ENCODE measurements at places on chromosomes 6 and 20.
A peak's percentile ranks its signal among the peaks of the same experiment; 100 is the strongest.

GRCh38 chr6:170278743-170279094 is 12.2 kb downstream of the DLL1 start:
- peaks cover 1% of the 10 kb centered on the region for H3K4me1 ChIP-seq
- H3K27ac ChIP-seq = no peak overlapping the region
- no peaks in the 10 kb centered on the region for H3K36me3 ChIP-seq
- no peak for DNase-seq
- no peak overlapping the region for H3K4me3 ChIP-seq
- H3K27me3 ChIP-seq = no peaks in the 10 kb centered on the region

DNA sequence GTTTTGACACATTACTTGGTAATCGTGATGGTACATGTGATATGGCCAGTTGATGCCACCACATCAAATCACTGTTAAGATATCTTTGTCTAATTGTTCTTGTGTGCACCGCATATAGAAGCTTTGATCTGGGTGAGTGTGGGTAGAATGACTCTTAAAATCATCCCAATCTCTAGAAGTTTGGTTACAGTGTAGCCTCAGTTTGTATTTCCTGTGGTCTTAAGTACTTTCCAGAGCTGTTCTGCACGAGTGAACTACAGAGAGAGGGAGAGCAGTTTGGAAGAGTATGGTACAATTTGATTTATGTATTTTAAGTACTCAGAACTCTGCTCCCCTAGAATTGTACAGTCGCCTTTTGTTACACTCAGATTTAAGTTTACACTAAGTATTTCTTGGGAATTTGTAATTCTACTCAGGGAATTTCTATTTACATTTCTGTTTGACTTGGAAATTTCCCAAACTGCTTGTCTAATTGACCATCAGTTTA is 37.5 kb downstream of the SNX9 start:
- no peaks in the 10 kb centered on the region for H3K36me3 ChIP-seq
- DNase-seq = no peak
- H3K4me3 ChIP-seq = no peak overlapping the region
- no peaks in the 10 kb centered on the region for H3K27me3 ChIP-seq
- no peak overlapping the region for H3K27ac ChIP-seq

DNA sequence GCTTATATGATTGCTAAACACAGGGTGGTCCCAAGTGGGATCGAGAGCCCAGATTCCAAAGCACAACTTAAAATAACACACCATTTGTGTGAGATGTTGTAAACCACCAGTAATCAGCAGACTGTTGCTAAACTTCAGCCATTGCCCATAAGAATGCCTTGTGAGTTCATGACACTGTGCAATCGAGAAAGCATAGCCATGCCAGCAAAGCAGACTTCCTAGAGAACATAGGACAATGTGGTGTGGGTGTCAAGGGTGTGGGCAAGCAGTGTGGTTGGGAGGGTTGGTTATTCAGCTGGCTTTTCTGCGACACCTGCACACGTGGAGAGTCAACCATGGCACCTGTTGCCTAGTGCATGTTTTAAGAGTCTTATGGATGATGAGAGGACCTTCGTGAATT is 16.1 kb upstream of the CALHM6 start:
- no peaks in the 10 kb centered on the region for H3K27me3 ChIP-seq
- no peak overlapping the region for H3K27ac ChIP-seq
- no peak for DNase-seq
- H3K4me1 ChIP-seq = peaks cover 4% of the 10 kb centered on the region
- H3K36me3 ChIP-seq = no peaks in the 10 kb centered on the region

GRCh38 chr20:40880063-40880728 is 148.4 kb upstream of the TOP1 start:
- H3K36me3 ChIP-seq = no peaks in the 10 kb centered on the region
- H3K27me3 ChIP-seq = no peaks in the 10 kb centered on the region
- no peak overlapping the region for H3K27ac ChIP-seq
- DNase-seq = no peak
- H3K4me3 ChIP-seq = no peak overlapping the region
- no peaks in the 10 kb centered on the region for H3K4me1 ChIP-seq

DNA sequence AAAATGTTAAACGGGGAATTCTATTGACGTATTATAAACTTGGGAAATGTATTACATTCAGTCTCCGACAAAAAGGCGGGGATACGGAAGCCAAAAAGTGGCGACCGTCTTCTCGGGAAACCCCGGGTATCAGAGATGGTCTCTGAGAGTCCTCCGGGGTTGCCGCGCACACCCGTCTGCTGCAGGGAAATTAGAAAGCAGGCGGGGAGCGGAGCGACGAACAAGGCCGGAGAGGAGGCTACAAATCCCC is 1.5 kb downstream of the SALL4 start:
- DNase-seq = no peak
- peak overlapping the region; percentile 87 for H3K4me3 ChIP-seq
- H3K27me3 ChIP-seq = no peaks in the 10 kb centered on the region
- H3K36me3 ChIP-seq = no peaks in the 10 kb centered on the region

DNA sequence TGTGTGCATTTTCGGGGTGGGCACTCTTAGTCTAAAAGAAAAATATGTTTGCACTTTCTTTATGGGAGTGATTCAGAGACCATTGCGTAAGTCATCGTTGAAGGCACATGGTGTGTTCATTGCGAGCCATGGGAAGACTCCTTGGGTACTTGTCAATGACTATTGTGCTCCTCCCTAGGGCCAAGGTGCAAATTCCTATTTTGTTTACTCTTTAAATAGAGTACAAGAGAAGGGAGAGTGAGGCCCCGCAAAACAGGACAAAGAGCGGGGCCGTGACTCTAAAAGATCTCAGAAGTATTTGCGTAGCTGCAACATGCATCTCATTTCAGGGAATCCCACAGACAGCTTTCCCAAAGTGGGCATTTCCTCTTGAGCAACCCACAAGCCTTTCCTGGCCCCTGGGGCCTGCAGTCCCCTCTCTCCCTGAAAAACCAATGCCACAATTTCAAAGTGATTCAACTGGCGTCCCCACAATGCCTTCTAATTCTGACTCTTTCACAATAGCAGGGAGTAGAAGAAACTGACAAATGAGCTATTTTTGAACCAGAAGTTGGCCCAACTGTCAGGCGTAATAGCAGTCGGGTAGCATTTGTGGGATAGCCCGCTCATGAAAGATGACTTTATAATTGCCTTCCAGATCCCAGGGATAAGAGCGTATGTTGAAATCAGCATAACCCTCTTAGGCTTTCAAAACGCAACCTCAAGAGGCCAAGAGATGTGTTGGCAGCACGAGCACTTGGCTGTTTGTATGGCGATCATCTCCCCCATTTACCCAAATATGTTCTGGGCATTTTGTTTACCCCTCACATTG is 277.9 kb upstream of the BMP2 start:
- no peak overlapping the region for H3K27ac ChIP-seq
- H3K4me3 ChIP-seq = no peak overlapping the region
- no peak for DNase-seq
- no peaks in the 10 kb centered on the region for H3K4me1 ChIP-seq
- no peaks in the 10 kb centered on the region for H3K27me3 ChIP-seq

DNA sequence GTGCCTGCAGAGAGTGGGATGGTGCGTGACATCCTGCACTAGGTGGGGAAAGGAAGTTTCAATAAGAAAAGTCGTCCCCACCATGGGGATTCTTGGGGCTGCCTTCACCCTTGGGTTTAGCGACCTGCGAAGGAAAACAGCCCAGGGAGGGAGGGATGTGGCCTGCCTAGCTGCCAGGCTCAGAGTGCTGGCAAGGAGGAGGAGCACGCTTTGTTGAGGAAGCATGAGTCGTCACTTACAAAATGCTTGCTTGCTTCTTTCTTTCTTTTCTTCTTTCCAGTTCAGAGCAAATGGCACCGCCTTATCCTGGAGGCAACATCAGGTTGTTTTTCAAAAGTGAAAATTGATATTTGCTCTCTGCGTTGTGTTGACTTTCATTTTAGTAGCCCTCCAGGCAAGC is 123.2 kb downstream of the TFAP2C start:
- no peaks in the 10 kb centered on the region for H3K36me3 ChIP-seq
- H3K27me3 ChIP-seq = peaks cover 2% of the 10 kb centered on the region
- H3K4me1 ChIP-seq = peaks cover 7% of the 10 kb centered on the region
- no peak for DNase-seq
- no peak overlapping the region for H3K4me3 ChIP-seq
- H3K27ac ChIP-seq = no peak overlapping the region

DNA sequence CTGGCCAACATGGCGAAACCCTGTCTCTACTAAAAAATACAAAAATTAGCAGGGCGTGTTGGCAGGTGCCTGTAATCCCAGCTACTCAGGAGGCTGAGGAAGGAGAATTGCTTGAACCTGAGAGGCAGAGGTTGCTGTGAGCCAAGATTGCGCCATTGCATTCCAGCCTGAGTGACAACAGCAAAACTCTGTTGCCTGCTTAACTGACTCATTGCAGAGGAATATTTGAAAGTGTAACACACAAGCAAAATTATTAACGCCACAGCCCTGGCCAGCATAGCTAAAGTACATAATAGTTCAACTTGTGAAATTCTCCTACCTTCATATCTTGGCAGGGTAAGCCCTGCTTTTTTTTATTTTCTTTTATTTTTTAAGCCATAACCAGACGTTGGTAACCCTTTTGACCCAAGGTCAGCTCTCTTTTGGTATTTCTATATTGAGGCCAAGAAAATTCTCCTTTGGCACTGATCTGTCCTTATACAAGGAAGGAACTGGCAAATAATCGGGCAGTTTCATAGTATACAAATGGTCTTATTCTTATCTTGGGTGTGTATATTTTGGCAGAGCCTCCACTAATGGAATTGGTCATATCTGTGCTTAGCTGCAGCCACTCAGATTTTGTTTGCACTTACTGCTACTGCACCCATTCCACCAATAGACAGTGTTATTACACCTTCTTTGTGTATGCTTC is 4.0 kb upstream of the ADGRF5 start:
- no peak overlapping the region for H3K27ac ChIP-seq
- H3K4me1 ChIP-seq = no peaks in the 10 kb centered on the region
- H3K36me3 ChIP-seq = no peaks in the 10 kb centered on the region
- H3K27me3 ChIP-seq = no peaks in the 10 kb centered on the region

GRCh38 chr20:52269321-52269720 is 77.7 kb upstream of the ZFP64 start:
- H3K4me3 ChIP-seq = no peak overlapping the region
- no peaks in the 10 kb centered on the region for H3K36me3 ChIP-seq
- H3K27me3 ChIP-seq = no peaks in the 10 kb centered on the region
- no peak for DNase-seq
- H3K27ac ChIP-seq = no peak overlapping the region
- no peaks in the 10 kb centered on the region for H3K4me1 ChIP-seq

- H3K36me3 ChIP-seq = no peaks in the 10 kb centered on the region
- no peak for DNase-seq
- peaks cover 5% of the 10 kb centered on the region for H3K27me3 ChIP-seq
- H3K27ac ChIP-seq = no peak overlapping the region
- peaks cover 10% of the 10 kb centered on the region for H3K4me1 ChIP-seq
Measured at GRCh38 chr20:2739042-2739398, 46.4 kb downstream of the EBF4 start.

DNA sequence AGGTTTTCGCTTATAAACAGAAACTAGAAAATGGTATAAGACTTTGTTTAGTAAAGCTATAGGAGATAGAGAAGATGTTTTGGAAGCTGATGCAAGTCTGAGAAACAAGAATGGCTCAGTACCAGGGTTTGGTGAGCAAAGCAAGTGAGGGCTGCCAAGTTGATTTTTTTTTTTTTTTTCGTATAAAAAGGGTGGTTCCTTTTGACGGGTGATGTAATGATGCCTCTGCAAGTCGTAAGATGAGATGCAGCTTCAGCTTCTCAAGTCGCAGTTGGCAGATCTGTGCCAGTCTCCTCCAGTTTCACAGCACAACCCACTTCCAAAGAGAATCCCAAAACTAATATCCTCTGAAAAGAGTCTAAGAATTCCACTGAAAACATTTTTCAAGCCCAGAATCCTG is 252.8 kb upstream of the CDH4 start:
- H3K36me3 ChIP-seq = no peaks in the 10 kb centered on the region
- H3K27ac ChIP-seq = no peak overlapping the region
- H3K4me3 ChIP-seq = no peak overlapping the region
- 0 out of 2 replicates have a peak, but pooled peaks cover 1% of the 10 kb centered on the region for H3K4me1 ChIP-seq
- no peak for DNase-seq

GRCh38 chr20:53751620-53752318 is 158.1 kb upstream of the ZNF217 start:
- H3K4me1 ChIP-seq = peaks cover 5% of the 10 kb centered on the region
- DNase-seq = no peak
- no peak overlapping the region for H3K4me3 ChIP-seq
- H3K27ac ChIP-seq = no peak overlapping the region
- H3K36me3 ChIP-seq = no peaks in the 10 kb centered on the region

GRCh38 chr6:3453413-3454272 is 3.2 kb downstream of the SLC22A23 start:
- H3K4me3 ChIP-seq = no peak overlapping the region
- peaks cover 2% of the 10 kb centered on the region for H3K27me3 ChIP-seq
- no peaks in the 10 kb centered on the region for H3K36me3 ChIP-seq
- peaks cover 4% of the 10 kb centered on the region for H3K4me1 ChIP-seq
- DNase-seq = no peak

GRCh38 chr6:16746401-16746800 is 14.9 kb downstream of the ATXN1 start:
- H3K36me3 ChIP-seq = no peaks in the 10 kb centered on the region
- no peaks in the 10 kb centered on the region for H3K4me1 ChIP-seq
- H3K27ac ChIP-seq = no peak overlapping the region
- H3K4me3 ChIP-seq = no peak overlapping the region
- no peaks in the 10 kb centered on the region for H3K27me3 ChIP-seq
- no peak for DNase-seq

GRCh38 chr6:41878961-41879405 is 16.2 kb downstream of the USP49 start:
- no peaks in the 10 kb centered on the region for H3K4me1 ChIP-seq
- H3K4me3 ChIP-seq = no peak overlapping the region
- H3K27me3 ChIP-seq = no peaks in the 10 kb centered on the region
- DNase-seq = no peak

GRCh38 chr20:43939762-43940121 is 25.1 kb downstream of the TOX2 start:
- H3K27ac ChIP-seq = no peak overlapping the region
- peaks cover 2% of the 10 kb centered on the region for H3K4me1 ChIP-seq
- no peaks in the 10 kb centered on the region for H3K27me3 ChIP-seq
- no peak for DNase-seq

DNA sequence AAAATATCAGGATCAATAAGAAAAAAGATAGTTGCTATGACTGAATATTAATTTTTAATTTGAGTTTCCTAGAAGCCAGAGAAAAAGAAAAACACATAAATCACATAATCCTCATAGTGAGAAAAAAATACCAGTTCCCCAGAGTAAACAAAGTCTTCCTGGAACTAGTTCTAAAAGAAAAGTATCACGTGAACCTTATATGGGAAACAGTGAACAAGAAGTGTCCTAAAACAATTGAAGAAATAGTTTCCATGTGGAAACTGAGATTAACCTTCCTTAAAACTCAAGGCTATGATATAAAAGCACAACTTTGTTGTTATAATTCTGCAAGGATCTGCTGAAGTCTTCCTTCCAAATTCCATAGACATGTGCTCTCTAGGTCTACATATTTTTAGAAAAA is 50.6 kb downstream of the RCAN2 start:
- no peak overlapping the region for H3K27ac ChIP-seq
- H3K4me1 ChIP-seq = no peaks in the 10 kb centered on the region
- no peak overlapping the region for H3K4me3 ChIP-seq
- no peak for DNase-seq
- H3K36me3 ChIP-seq = no peaks in the 10 kb centered on the region
- no peaks in the 10 kb centered on the region for H3K27me3 ChIP-seq

- H3K4me1 ChIP-seq = peaks cover 9% of the 10 kb centered on the region
- H3K4me3 ChIP-seq = no peak overlapping the region
- H3K27ac ChIP-seq = no peak overlapping the region
Measured at GRCh38 chr6:44234101-44235025, 11.0 kb downstream of the SLC29A1 start.
